NCI-H345 (cell line): ENCODE measurements at places on chromosomes 5 and 9.

DNA sequence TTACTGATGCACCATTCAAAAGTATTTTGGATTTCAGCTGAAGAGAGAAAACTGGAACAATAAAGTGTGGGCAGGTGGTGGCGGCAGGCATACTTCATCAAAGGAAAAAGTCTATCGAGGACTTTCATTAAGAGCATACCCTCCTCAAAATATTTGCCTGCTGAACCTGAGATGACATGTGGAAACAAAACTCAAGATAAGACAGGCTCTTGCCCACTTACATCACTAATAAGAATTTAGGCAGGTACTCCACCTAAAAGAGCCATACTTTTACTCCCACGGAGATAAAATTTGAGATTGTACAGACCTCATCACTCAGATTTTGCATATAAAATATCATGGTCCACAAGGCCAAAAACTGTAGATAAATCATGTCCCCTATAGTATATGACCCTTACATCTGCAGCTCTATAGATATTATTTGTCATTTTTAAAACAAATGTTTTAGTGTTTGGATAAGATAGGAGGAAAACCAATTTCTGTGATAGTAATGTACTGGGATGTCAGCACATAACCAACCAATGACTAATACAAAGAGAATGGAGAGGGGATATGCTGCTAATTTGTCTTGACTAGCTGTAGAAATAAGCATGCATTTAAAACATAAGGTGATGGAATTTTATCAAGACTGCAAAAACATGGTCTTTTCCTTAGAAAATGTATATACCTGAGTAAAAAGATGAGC lies 730.6 kb upstream of the ZNF608 start:
- DNase-seq = no peak

DNA sequence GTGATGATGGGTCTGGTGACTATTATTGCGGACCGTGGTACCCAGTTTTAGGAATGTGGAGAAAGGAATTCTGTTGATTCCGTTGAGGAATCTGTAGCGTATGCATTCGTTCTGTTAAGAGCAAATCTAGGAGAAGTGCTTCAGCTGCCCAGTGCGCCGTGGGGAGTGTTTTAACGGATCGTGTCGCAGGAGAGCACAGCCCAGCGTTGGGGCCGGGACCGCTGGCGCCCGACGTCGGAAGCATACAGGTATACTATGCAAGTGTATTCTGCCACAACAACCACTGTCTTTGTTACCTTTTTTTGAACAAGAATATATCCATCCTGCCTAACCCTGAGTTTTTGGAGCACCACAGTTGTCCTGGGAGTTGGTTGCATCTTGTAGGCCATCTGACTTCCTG lies 42.7 kb downstream of the TENT4A start:
- DNase-seq = no peak

GRCh38 chr5:19891658-19892057 lies 96.3 kb downstream of the CDH18 start:
- no peak for DNase-seq

DNA sequence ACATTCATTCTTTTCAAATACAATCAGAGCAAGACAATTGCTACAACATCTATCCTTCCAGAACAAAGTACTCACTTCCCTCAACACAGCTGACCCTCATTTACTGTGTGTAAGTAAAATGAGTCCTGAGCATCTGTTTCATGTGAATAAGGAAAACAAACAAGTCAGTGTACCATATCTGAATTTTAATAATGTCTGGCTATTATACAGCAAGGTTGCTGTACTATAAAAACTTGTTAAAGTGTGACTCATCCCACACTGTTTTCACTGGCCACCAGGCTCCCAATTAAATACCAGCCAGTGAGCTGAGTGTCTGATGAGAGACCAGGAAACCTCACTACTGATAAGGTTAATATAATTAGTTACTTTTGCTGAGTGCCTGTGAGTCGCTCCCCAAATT lies 339.8 kb downstream of the AGTPBP1 start:
- no peak for DNase-seq

DNA sequence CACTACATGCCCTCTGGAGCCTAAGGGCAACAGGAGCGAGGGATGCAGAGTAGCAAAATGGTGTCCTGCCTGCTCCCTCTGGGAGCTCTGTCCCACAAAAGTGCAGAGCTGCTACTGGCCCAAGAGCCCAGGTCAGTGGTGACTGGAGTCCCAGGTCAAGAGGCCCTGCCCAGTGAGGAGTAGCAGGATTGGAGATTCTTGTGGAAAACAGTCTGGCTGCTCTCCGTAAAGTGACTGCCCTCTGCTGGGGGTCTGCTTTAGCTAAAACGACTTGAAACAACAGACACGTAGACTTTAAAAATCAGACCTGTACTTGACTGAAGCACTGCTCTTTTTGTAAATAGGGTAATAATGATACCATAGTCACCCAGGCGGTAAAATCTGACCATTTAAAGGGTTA lies 917.0 kb downstream of the MAT2B start:
- no peak for DNase-seq

GRCh38 chr9:17423681-17424011 lies 155.2 kb upstream of the SH3GL2 start:
- no peak for DNase-seq

- DNase-seq = no peak
Observed at GRCh38 chr9:7520396-7520795, 279.2 kb downstream of the DMAC1 start.

- no peak for DNase-seq
Observed at GRCh38 chr5:104189909-104190308, 627.3 kb upstream of the NUDT12 start.

DNA sequence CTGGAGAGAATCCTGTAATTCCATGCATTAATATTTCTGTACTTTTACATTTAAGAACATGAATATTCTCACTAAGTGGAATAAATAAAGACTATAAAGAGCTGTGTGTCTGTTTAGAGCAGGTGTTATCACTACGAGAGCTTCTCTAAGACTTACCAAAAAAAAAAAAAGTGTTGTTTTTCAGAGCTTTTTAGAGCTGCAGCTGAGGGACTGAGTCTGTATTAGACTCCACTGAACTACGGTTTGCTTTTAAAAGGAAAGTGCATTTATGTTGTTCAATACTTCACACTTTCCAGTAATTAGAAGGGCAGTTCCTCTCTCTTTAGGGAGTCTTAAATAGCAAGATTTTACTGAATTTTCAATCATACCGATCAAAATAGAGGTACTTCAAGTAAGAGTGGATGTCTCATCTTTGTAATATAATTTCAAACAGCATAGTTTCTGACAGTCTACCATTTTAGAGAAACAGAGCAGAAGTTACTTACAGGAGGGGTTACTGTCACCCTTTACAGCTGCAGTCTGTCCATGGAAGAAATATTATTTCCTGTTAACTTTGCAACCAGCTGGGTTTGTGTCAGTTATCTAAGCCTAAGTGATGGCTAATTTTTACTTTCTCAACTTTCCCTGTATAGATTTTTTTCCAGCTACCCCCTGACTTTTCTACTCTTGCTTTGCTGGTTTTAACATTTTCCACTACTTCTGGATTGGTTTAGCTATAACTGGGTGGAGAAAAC lies 2.4 kb downstream of the SYK start:
- DNase-seq = no peak

DNA sequence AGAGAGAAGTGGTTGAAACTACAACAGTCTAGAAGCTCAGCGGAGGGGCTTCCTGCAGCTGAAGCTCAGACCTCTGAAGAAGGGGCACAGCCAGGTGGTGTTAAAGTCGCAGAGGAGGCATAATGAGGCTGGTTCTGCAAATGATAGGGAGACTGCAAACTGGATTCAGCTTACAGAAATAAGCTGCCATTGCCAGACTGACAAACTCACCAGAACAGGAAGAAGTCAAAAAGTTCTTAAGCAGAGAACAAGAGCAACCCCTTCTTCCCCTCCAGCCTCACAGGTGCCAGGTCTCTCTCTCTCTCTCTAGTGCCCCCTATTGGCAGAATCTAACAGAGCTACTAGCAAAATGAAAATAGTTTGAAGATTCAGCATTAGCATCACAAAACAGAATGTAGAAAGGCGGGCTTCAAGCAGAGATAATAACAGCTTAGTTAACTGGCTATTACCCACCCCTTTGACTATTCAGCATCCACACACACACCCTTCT lies 76.7 kb downstream of the GRAMD2B start:
- no peak for DNase-seq

- DNase-seq = peak; percentile 86
Observed at GRCh38 chr5:157913575-157913974, 54.6 kb upstream of the CLINT1 start.

DNA sequence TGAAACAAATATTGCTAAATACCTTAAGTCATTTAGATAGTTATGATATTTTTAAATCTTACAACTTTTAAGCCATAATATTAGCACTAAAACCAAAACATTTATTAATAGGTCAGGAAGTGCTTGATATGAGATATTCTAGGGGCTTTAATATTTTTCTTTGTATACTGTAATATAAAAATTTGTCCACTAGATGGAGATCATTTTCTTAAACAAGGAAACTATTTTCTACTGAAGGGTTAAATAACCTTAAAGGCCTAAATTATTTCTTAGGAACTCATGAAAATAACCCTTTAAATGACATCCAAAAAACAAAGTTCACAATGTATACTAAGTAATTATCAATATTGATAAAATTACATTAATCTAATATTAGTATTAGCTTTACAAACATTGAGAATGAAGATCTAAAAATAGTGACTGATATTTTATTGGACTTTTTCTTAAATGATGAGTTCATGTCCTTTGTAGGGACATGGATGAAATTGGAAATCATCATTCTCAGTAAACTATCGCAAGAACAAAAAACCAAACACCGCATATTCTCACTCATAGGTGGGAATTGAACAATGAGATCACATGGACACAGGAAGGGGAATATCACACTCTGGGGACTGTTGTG lies 635.7 kb downstream of the RAB3C start:
- no peak for DNase-seq
